ENCODE measurements at places on chromosomes 4 and X. TPM values are rescaled to one million over a fixed set of nuclear protein-coding genes. Genes with fewer than 3 reads are reported as not detected.

GRCh38 chrX:48045410-48046311 is 25.8 kb downstream of the ZNF630 start:
- no peaks in the 10 kb centered on the region for H3K4me1 ChIP-seq
- no peaks in the 10 kb centered on the region for H3K27me3 ChIP-seq
- DNase-seq = no peak
- H3K36me3 ChIP-seq = no peaks in the 10 kb centered on the region
- H3K27ac ChIP-seq = no peak overlapping the region
- no peak overlapping the region for H3K4me3 ChIP-seq

- DNase-seq = no peak
- H3K27ac ChIP-seq = no peak overlapping the region
- H3K36me3 ChIP-seq = no peaks in the 10 kb centered on the region
- H3K4me3 ChIP-seq = no peak overlapping the region
- no peaks in the 10 kb centered on the region for H3K4me1 ChIP-seq
Observed at GRCh38 chrX:131782646-131783045, 238.8 kb downstream of the OR13H1 start.

DNA sequence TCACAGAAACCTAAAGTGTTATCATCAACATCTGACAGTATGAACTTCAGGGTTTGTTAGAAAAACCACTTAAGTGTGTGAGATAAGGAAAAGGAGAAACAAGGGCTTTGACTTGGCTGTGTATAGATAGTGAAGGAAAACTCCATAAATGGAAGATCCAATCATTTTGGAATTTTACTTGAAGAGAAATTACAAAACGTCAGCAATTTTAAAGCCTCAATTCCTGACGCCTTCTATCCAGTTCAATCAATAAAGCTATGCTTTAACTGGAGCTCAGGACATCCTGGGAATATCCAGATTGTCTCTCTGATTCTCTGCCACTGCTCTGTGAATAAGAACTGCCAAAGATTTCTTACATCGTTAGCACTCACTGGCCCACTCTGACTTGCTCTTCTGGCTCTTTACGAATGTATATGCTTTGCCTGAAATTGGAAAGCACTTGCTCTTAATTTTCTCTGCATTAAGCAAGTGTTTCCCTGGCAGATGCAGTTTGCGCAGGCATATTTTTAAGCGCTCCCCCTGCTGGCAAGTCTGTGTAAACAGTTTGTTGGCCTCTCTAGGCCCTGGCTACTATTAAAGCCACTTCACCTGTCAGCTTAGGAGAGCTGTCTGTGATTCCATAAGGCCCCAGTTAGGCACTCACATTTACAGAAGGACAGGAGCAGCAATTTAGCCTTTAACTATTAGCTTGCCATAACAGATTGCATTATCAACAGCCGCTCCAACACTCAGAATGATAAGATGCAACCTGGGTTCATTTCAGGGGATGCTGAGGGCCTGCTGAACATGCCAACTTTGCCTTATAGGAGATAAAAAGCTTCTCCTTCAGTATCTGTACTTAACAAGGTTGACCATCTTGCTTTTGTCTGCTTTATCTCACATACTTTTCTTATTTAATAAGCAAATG is 251.4 kb upstream of the DDX53 start:
- no peak overlapping the region for H3K27ac ChIP-seq
- H3K4me1 ChIP-seq = no peaks in the 10 kb centered on the region
- H3K36me3 ChIP-seq = no peaks in the 10 kb centered on the region
- peak; percentile 23 for DNase-seq
- no peaks in the 10 kb centered on the region for H3K27me3 ChIP-seq

GRCh38 chrX:50780144-50780543 is 33.9 kb downstream of the SHROOM4 start:
- no peak overlapping the region for H3K27ac ChIP-seq
- no peaks in the 10 kb centered on the region for H3K27me3 ChIP-seq
- H3K4me1 ChIP-seq = no peaks in the 10 kb centered on the region
- no peak for DNase-seq

- H3K36me3 ChIP-seq = no peaks in the 10 kb centered on the region
- DNase-seq = no peak
- H3K27ac ChIP-seq = no peak overlapping the region
- H3K4me3 ChIP-seq = no peak overlapping the region
- no peaks in the 10 kb centered on the region for H3K27me3 ChIP-seq
Observed at GRCh38 chr4:168666531-168666930, 169.7 kb downstream of the PALLD start.

GRCh38 chr4:71167083-71167482 is 171.7 kb upstream of the SLC4A4 start:
- no peaks in the 10 kb centered on the region for H3K36me3 ChIP-seq
- H3K4me1 ChIP-seq = no peaks in the 10 kb centered on the region
- H3K27ac ChIP-seq = no peak overlapping the region
- DNase-seq = no peak
- no peaks in the 10 kb centered on the region for H3K27me3 ChIP-seq
- H3K4me3 ChIP-seq = no peak overlapping the region

DNA sequence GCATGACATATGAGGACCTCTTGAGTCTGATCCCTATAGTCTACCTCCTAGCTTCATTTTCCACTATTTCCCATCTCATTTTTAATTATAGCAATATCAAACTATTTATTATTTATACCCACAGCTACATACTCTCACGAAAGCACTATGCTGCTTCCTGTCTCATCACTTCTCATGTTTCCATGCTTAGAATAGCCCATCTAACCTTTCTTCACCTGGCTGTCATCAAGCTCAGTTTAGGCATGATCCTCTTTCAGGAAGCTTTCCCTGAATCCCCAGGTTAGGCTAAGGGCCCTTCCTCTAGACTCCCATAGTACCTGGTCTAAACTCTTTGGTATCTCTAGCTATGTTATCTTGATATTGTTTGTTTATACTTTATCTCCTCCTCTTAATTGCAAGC is 137.8 kb downstream of the TBC1D19 start:
- no peak for DNase-seq
- H3K4me3 ChIP-seq = no peak overlapping the region
- H3K27ac ChIP-seq = no peak overlapping the region
- H3K27me3 ChIP-seq = no peaks in the 10 kb centered on the region
- H3K36me3 ChIP-seq = no peaks in the 10 kb centered on the region
- no peaks in the 10 kb centered on the region for H3K4me1 ChIP-seq

The MANBA gene
- total RNA-seq = 57.0 TPM

The ZNF280C gene
- total RNA-seq = 2.6 TPM

The ADH6 gene
- not detected for total RNA-seq

The TAB3 gene
- 24.1 TPM for total RNA-seq

The LIN54 gene
- 2.0 TPM for total RNA-seq

Data from body of pancreas (tissue), 4 donors.